Stimulated activated CD8-positive, alpha-beta memory T cell treated with anti-CD3 and anti-CD28 coated beads, Interleukin-7, amount 100 ng/mL, for 24 hours (primary cell): ENCODE measurements at places on chromosomes 3 and 15.

- DNase-seq = no peak
These were observed 122.9 kb downstream of the PDE8A start for GRCh38 chr15:85104584-85104983.

DNA sequence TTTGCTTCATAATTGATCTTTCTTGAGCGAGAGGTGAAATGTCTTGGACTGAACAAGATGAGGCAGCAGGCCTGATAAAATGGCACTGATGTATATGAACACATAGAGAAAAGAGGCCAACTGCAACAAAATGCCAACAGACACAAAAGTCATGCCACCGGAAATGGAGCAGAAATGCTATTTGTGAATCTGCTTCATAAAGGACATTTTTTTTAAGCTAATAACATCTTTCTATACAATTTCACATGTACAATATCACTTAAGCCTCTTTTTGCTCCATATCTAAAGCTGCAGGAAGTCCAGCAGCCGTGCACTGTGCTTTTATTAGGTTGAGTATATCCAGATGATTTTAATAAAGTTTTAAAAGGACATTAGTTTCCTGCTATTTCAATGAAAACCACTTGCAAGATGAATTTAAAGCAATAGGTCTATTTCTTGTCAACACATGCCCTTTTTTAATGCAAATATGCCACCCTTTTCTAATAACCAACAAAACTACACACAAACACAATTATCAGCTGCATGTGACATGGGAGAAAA lies 169.2 kb upstream of the ADAMTS9 start:
- no peak for DNase-seq

GRCh38 chr3:102492300-102492699 lies 57.5 kb downstream of the ZPLD1 start:
- no peak for DNase-seq

GRCh38 chr3:113243846-113244245 lies 32.5 kb downstream of the BOC start:
- DNase-seq = no peak

DNA sequence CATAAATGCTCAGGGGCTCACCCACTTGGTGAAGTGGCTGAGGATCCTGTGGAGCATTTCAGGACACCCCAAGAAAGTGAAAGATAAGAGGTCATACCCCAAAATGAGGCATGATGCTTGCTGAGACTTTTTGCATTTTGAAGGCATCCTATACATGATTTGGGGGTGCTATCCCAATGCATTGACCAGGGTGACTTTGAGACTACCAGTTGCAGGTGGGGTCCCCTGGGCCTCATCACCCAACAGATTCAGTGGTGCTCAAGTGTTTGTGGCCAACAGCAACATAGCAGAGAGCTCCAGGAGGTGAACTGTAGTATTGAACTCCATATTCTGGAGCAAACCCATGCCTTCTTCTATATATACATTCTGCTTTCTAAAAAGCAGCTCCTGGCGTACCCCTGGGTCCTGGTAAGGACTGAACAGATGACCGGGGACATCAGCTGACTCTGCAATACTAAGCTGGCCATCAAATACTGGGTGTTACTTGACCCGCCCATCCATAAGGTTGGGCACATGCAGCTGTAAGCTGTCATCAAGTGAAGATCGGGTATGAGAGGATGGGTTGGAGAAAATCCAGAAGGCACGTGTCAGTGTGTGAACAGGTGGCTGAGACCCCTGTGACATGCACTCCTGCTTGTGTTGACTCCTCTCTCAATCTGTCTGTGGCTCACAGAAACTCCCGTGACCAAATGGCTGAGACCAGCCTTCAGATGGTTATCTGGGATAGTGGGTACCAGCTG lies 143.3 kb downstream of the KLF13 start:
- no peak for DNase-seq

DNA sequence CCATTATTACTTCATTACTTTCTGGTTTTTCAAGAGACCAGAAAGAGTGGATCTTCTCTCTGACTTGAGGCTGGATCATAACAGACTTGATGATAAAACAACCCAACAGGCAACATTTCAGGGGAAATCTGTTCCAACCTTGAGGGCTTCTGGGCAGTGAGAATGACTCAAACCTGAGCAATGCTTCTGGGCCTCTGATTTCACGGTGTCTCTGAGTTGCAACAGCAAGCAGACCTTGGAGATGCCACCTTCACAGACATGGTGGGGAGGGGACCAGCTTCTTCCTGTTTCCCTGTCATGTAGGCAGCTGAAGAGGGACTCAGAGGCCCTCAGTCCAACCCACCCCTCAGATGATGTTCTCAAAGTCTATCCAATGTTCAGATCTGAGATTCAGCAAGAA lies 104.0 kb downstream of the ABHD5 start:
- DNase-seq = no peak

GRCh38 chr15:90829126-90829525 lies 39.3 kb upstream of the FURIN start:
- DNase-seq = no peak

- DNase-seq = no peak
These were observed 768.6 kb upstream of the GOLIM4 start for GRCh38 chr3:168864107-168865021.

GRCh38 chr3:148513096-148513543 lies 184.6 kb upstream of the AGTR1 start:
- no peak for DNase-seq

DNA sequence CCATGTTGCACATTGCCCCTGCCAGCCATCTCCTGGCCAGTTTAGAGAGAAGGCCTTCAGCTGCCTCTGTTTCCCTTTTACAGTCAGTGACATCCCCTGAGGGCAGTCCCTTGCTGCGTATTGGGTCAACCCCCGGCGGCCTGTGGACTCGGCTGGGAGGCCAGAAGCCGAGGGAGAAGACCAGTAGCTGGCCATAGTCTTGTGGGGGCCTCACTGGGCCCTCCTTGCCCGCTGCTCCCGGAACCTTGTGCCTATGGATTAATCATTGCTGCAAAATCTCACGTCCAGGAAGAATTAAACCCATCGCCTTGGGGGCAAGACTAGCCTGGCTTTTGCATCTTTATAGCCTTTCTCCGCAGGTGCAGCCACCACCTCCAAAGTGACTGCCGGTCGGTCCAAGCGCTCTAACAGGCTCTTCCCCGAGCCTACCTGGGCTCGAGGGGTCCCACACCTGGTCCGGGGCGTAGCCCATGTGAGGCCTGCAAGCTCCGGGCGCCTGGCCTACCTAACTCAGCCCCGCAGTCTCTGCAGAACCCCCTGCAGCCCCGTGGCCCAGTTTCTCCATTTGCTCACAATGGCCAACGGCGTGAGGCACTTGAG lies 870 bp upstream of the CHAC1 start:
- no peak for DNase-seq

GRCh38 chr3:142884531-142884930 lies 4.4 kb downstream of the PCOLCE2 start:
- DNase-seq = no peak

DNA sequence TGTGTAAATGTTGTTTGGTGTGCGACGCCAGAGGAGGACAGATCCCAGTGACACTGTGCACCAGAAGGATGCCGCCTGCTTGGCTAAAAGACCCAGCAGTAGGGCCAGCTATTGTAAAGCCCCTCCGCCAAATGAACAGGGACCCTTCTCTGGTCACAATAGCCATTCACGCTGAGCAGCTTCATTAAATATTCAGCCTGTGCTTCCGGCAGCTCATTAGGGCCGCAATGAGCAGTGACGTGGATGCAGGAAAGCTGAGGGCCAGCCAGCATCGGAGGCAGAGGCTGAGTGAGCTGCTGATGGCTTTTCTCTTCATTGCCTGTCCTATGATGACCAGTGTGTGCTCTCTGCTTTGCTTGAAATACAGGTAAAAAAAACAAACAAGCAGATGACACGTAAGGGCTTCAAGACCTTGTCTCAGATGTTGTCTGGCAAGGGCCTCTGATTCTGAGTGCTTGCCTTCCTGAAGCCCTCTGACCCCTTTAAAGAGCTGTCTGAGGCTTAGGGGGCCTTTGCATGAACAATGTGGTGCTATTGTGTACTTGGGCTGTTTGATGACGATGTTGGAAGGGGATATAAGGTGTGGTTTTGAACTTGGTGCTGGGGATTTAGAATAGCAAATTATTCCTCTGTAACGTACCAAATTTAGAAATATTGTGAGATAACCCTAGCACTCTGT lies 130.4 kb downstream of the FEZF2 start:
- no peak for DNase-seq

DNA sequence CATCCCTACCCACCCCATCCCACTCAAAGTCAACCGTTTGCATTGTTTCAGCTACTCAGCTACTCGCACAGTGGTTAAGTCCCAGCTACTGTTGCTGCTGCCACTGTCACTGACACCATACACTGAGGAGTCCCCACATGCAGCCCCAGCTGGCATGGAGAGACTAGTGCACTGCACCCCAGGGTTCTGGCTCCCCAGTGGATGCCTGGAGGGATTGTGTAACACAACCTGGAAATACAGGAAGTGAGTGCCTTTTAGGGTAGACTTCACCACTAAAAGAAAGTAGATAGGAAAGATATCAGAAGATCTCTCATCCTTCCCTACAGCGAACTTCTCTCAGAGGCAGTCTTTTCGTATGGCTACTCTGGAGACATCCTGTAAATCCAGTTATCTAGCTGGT lies 169.2 kb upstream of the STRIT1 start:
- DNase-seq = no peak

DNA sequence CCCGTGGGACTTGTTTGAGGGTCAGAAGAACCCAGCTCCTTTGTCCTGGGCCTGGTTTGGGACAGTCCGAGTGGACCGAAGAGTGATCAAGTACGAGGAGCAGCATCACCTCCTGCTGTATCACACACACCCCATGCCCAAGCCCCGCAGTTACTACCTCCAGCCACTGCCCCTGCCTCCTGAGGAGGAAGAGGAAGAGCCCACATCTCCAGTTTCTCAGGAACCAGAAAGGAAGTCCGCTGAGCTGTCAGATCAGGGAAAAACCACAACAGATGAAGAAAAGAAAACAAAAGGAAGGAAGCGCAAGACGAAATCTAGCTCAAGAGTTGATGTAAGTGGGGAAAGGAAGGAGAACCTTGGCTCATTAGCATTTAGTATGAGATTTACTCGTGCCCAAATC lies 3.3 kb upstream of the P2RY12 start:
- DNase-seq = no peak

GRCh38 chr3:25856902-25857518 lies 67.1 kb downstream of the OXSM start:
- DNase-seq = no peak

DNA sequence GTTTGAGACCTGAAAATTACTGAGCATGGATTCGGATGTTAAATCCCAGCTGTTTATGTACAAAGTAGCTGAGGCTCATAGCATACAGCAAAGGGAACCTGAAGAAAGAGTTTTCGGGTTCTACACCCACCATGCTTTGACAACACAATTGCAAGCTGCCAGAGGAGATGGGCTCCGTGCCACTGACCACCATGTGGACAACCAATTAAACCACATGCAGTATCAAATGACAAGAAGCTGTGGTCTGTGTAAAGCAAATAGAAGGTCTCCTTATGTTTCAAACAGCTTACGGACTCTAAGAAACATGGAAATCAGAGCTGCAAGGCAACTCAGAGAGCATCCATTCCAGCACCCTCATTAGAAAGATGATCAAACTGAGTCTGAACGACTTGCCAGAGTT lies 12.9 kb downstream of the GABRB3 start:
- DNase-seq = no peak

DNA sequence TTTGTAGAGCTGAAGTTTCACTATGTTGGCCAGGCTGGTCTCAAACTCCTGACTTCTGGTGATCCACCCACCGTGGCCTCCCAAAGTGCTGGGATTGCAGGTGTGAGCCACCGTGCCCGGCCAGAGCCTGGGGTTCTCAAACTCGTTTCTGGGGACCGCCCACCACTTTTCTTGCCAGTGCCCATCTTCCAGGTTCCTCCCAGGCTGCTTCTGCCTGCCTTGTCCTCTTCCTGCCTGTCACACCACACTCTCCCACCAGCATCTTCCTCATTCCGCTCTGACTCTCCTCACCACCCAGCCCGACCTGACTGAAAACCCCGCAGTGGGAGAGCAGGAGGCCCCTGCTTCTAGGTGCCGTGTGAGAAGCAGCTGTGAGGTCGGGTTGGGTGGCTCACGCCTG lies 3.1 kb upstream of the DYNLT2B start:
- DNase-seq = no peak

- no peak for DNase-seq
These were observed 325.5 kb downstream of the CHST2 start for GRCh38 chr3:143445118-143445517.

DNA sequence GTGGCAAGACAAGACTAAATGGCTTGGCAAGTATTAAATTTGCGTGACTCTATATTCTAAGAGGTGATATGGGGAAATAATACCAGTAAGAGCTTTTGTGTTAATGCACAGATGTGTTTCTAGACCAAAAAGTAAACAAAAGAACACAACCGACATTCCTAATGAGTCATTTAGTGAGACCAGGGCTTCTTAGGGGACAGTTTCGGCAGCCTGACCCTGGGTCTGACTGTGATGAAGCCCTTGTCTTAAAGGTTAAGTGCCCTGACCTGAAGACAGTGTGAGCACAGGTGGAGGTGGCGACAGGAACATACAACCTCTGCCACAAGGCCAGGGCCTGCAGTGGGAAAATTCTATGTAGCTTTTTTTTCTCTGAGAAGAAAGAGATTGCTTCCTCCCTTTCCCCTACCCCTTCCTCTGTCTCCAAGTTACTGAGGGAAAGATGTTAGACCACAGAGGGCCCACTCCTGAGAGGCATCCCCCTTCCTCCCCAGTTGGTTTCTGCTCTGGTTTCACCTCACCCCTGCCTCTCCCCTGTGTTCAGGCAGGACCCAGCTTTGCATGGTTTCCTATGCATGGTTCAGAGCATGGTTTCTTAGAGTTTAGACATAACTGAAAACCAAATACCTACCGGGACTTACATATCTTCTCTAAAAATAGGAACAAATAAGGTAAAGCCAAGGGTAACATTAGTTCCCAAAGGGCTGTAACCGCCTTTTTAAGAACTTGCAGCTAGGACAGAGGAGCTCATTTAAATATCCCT lies 24.8 kb upstream of the CMTM7 start:
- no peak for DNase-seq

- no peak for DNase-seq
These were observed 406.8 kb downstream of the MCTP2 start for GRCh38 chr15:94638183-94638582.

- DNase-seq = no peak
These were observed 323.6 kb upstream of the CTDSPL start for GRCh38 chr3:37537914-37538691.

DNA sequence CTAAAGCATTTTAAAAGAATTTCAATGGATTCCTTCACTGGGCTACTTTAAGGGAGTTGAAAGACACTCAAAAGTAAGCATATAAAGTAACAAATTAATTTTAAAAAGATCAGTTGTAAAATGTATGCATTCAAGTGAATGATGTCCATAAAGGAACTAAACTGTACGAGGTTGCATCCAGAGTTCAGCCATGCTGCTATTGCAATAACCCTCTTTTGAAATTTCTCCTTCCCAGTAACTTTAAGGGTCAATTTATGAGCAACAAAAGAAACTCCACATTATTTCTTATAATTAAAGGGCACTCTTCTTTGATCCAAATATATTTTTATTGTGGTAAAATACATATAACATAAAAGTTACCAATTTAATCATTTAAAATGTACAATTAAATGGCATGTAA lies 22.9 kb downstream of the BTLA start:
- DNase-seq = no peak
